AML-193 (cell line): ENCODE measurements at places on chromosomes 4 and X.
A peak's percentile ranks its signal among the peaks of the same experiment; 100 is the strongest.

- no peak for DNase-seq
Measured at GRCh38 chr4:35516102-35516501, 728.2 kb downstream of the ARAP2 start.

DNA sequence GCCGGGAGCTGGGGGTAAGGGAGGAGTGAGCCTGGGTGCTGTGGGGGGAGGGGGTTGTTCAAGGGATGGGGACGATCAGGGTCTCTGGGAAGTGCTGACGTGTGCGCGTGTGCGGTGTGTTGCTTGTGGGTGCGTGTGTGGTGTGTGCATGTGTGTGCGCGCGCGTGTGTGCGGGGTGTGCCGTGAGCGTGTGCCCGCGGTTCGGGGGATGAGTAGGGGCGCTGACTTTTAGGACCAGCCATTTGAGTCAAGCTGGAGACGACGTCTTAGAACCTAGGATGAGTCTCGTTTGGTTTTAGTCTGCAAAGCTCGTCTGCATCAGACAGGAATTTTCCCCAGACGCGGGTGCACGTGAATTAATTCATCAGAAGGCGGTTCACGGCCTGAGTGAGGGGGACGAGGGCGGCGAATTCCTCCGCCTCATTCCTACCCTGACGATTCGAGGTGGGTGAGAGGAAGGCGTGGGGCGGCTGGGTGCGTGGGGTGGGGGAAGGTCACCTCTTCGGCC is 950 bp upstream of the TMEM271 start:
- no peak for DNase-seq

DNA sequence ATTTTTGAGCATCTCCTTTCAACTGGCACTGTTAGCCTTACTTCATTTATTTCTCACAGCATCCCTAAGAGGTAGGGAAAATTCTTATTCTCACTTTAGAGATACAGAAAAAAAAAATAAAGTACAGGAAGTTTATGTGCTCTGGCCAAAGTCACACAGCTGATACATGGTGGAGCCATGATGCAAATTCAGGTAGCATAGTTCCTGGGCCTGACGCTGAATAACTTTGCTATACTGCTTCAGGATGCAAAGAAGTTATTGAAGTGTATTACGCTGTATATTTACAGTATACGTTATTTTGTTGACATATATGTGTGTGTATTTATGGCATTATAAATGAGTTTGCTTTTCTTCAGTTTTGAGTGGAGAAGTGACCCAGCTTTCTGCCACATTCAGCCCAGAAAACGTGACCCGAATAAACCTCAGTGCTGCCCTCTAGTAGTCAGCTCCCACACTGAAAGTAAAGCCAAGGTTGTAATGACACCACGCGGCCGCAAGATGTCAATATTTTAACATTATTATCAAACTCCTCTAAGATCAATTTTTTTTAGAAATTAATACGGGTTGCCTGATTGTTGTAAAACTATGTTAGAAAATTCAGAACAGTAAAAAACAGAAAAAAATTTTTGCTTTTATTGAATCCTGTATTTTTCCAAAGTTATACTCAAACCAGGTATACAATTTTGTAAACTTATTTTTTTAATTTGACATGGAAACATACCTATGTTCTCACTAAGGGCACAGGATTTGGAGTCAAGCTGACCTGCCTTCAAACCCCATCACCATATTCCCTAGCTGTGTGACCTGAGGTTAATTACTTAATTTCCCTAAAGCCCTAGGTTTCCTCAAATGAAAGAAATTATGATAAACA is 3.8 kb upstream of the GUCY2F start:
- peak; percentile 48 for DNase-seq

GRCh38 chr4:144288011-144288903 is 147.7 kb upstream of the GYPA start:
- DNase-seq: no peak

GRCh38 chr4:172124656-172125308 is 311.6 kb downstream of the GALNTL6 start:
- DNase-seq: no peak

DNA sequence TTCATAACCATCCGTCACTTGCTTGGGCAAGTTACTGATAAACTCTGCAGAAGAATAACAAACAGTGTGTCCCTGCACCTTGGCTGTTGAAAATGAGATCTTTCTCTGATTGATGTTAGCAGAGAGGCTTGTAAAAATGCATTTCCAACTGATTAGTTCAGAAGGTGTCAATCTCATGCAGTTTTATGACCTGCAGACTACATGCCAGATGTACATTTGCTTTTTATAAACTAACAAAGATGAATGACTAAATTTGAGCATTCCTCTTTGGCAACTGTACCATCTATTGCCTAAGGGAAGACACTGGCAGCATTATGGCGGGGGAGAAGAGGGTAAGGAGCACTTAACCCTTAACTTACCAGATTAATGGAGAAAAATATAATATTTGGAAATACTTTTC is 192.8 kb downstream of the DCTD start:
- DNase-seq: no peak

DNA sequence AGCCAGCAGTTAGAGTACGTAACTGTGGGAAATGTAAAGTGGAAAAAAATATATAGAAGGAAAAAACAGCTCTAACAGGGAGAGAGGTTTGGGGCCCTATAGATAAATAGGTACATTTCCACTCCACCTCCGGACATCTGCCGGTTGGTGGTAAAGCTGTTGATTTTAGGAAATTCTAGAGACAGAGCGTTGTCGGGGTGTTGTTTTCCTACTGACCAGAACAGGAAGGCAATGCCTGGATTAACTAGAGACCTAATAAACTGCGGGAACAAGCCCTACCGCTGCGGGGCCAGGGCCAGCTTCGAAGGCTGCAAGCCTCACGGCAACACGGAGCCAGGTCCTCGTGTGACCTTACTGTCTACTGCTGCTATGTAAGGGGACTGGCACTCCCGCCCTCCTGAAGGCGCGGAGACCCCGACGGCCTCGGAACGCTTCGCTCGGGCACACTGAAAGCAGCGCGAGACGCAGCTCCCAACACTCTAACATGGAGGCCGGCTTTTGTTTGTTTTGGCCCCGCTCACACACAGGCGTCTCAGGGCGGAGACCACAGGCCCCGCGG is 702 bp upstream of the CDKN2AIP start:
- DNase-seq: peak; percentile 37
